Cardiac ventricle fibroblast (primary cell): ENCODE measurements at places on chromosomes 11 and 22. TPM values are rescaled to one million over a fixed set of nuclear protein-coding genes. Genes with fewer than 3 reads are reported as not detected.

Gene OR52H1
- total RNA-seq: not detected in 2 replicates

Gene AP5B1
- total RNA-seq: 11.8 and 12.2 TPM in 2 replicates

Gene CST6
- total RNA-seq: 0.20 and 0.87 TPM in 2 replicates

Gene CLMP
- total RNA-seq: 119 and 122 TPM in 2 replicates

Gene ASRGL1
- total RNA-seq: 0.15 and 0.44 TPM in 2 replicates

Gene TALDO1
- total RNA-seq: 184 and 216 TPM in 2 replicates

Gene RTCB
- total RNA-seq: 56.3 and 65.0 TPM in 2 replicates

Gene TAF10
- total RNA-seq: 57.7 and 71.8 TPM in 2 replicates

Gene PRAME
- 0.34 TPM in 1 of 2 replicates, not detected in the other for total RNA-seq

Gene GGT5
- 216 and 255 TPM in 2 replicates for total RNA-seq
